Smooth muscle cell of the pulmonary artery (primary cell): ENCODE measurements at places on chromosomes 4 and X. TPM values are rescaled to one million over a fixed set of nuclear protein-coding genes. Genes with fewer than 3 reads are reported as not detected.

The NXF2 gene
- not detected in 2 replicates for total RNA-seq

The PAGE2B gene
- not detected in 2 replicates for total RNA-seq

The ARHGAP36 gene
- not detected in 2 replicates for total RNA-seq

The FRG2 gene
- not detected in 2 replicates for total RNA-seq

The MGAT4D gene
- not detected in 2 replicates for total RNA-seq

The GATA1 gene
- total RNA-seq = not detected in 2 replicates

The RS1 gene
- total RNA-seq = not detected in 2 replicates

The AFM gene
- total RNA-seq = not detected in 2 replicates

The REELD1 gene
- not detected in 2 replicates for total RNA-seq

The ADRA2C gene
- total RNA-seq = 0.40 and 0.72 TPM in 2 replicates

The PRSS12 gene
- 13.1 and 16.6 TPM in 2 replicates for total RNA-seq

The ZFYVE28 gene
- total RNA-seq = 12.4 and 22.5 TPM in 2 replicates

The TECRL gene
- not detected in 2 replicates for total RNA-seq

The LIMCH1 gene
- 33.4 and 47.0 TPM in 2 replicates for total RNA-seq

The ADH1B gene
- 22.1 and 685 TPM in 2 replicates for total RNA-seq

The TEX13D gene
- not detected in 2 replicates for total RNA-seq

The RNF150 gene
- total RNA-seq = 3.3 and 5.6 TPM in 2 replicates

The NMU gene
- not detected in 2 replicates for total RNA-seq

The PNCK gene
- total RNA-seq = 0.72 and 3.1 TPM in 2 replicates

The MSX1 gene
- total RNA-seq = 1.3 and 3.1 TPM in 2 replicates

The CXXC4 gene
- total RNA-seq = not detected in 2 replicates

The MXRA5 gene
- 0.03 and 0.65 TPM in 2 replicates for total RNA-seq

The LRIT3 gene
- 0.03 TPM in 1 of 2 replicates, not detected in the other for total RNA-seq

The SHROOM4 gene
- total RNA-seq = 2.5 and 4.3 TPM in 2 replicates

The ERVMER34-1 gene
- total RNA-seq = not detected in 2 replicates

The POU3F4 gene
- total RNA-seq = not detected in 2 replicates

The SCRG1 gene
- total RNA-seq = 0.50 and 3.6 TPM in 2 replicates

The SLC38A5 gene
- 106 and 110 TPM in 2 replicates for total RNA-seq

The TEX13C gene
- total RNA-seq = not detected in 2 replicates

The ARHGAP10 gene
- total RNA-seq = 28.2 and 33.7 TPM in 2 replicates

The SCOC gene
- total RNA-seq = 50.5 and 59.2 TPM in 2 replicates

The HSFX3 gene
- total RNA-seq = not detected in 2 replicates

The MYL5 gene
- 13.8 and 17.1 TPM in 2 replicates for total RNA-seq

The SYTL5 gene
- total RNA-seq = 2.2 and 2.9 TPM in 2 replicates

The CABS1 gene
- total RNA-seq = not detected in 2 replicates

The SRPX2 gene
- 32.5 and 210 TPM in 2 replicates for total RNA-seq

The NAA11 gene
- total RNA-seq = not detected in 2 replicates

The FTSJ1 gene
- 50.7 and 50.8 TPM in 2 replicates for total RNA-seq

The TMEM271 gene
- not detected in 2 replicates for total RNA-seq

The AFP gene
- 0.46 and 1.1 TPM in 2 replicates for total RNA-seq

The VCX3A gene
- not detected in 2 replicates for total RNA-seq

The UGT2A1 gene
- total RNA-seq = not detected in 2 replicates

The TMEM255A gene
- total RNA-seq = 0.07 TPM in 1 of 2 replicates, not detected in the other

The RXFP1 gene
- 0.50 and 14.7 TPM in 2 replicates for total RNA-seq

The CT45A5 gene
- total RNA-seq = not detected in 2 replicates

The ZXDB gene
- total RNA-seq = 13.8 and 13.9 TPM in 2 replicates
